Chondrocyte (in vitro differentiated cells): ENCODE measurements at places on chromosomes 3 and 15. TPM values are rescaled to one million over a fixed set of nuclear protein-coding genes. Genes with fewer than 3 reads are reported as not detected.

DNA sequence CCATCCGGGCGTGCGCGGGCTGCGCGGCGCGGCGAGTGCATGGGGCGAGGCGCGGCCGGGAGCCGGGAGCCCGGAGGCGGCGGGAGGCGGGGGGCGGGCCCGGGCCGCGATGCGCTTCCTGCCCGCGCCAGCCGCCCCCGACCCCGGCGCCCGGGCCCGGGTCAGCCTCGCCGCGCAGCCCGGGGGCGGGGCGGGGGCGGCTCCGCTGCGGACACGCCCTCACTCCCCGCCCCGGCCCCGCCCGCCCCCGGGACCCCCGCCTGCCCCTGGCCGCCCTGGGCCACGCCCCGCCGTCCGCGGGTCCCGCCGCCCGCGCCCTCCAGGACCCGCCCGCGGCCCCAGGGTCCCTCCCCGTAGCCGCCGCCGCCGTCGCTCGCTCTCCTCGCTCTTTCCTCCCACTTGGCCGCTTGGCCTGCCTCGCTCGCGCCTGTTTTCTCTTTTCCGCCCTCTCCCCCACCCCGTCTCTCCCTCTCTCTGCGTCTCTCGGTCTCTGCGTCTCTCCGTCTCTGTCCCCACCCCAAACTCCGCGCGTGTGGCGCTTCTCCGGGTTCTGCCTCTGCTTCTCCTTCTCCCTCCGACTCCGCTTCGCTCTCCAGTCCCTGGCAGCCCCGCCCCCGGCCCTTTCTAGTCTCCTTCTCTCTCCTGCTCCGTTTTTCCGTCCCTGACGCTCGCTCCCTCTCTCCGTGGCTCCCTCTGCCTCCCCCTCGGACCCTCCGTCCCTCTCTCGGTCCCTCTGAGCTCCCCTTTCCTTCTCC is at the start of gene PLXND1:
TSS of gene PLXND1 (minus strand) at position 41 of the 755 bp plus-strand sequence. CDS start at position 4, 37 bp downstream.
- H3K4me1 ChIP-seq = peaks cover 77% of the 10 kb centered on the region
- no peaks in the 10 kb centered on the region for H3K27me3 ChIP-seq
- H3K4me3 ChIP-seq = peak within 1 kb of the TSS; percentile 98
- no peak for DNase-seq

- H3K27me3 ChIP-seq = peaks cover 9% of the 10 kb centered on the region
- H3K27ac ChIP-seq = no peak overlapping the region
- H3K4me1 ChIP-seq = peaks cover 14% of the 10 kb centered on the region
- H3K4me3 ChIP-seq = no peak overlapping the region
- H3K36me3 ChIP-seq = no peaks in the 10 kb centered on the region
Observed at GRCh38 chr3:12285003-12285555, 3.8 kb upstream of the PPARG start.

PAK6 gene
- 0.37 to 0.41 TPM in 2 of 3 replicates, not detected in the other for total RNA-seq

DNA sequence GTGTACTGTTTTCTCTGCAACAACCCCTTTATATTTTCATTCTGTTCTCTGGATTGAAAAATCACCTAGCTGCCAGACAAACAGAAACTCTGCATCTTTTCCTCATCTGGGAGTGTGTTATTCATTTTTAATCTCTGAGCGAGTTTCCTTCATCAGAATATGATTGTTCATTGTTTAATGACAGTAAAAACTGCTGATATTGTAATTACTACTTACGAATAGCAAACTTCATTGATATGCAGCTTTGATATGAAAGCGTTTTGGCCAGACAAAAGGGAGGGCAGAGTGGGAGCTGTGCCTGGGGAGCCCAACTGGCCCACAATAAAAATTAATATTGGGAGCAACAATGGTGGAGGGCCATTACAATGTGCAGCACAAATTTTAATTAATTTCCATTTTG is 132.7 kb upstream of the SKOR1 start:
- H3K4me1 ChIP-seq = no peaks in the 10 kb centered on the region
- no peak overlapping the region for H3K4me3 ChIP-seq
- no peak for DNase-seq
- peaks cover 4% of the 10 kb centered on the region for H3K36me3 ChIP-seq

CLEC3B gene
- total RNA-seq = 47.1 to 105 TPM (median 50.3 TPM) in 3 replicates

GPR149 gene
- total RNA-seq = not detected in 3 replicates

FGD5 gene
- 0.22 to 0.46 TPM (median 0.28 TPM) in 3 replicates for total RNA-seq

GRCh38 chr15:42679285-42680141 is 57.4 kb downstream of the CDAN1 start:
- no peaks in the 10 kb centered on the region for H3K4me1 ChIP-seq
- H3K4me3 ChIP-seq = no peak overlapping the region

B3GALNT1 gene
- total RNA-seq = 14.1 to 24.8 TPM (median 22.0 TPM) in 3 replicates
